ENCODE measurements at places on chromosomes 16 and 17.

GRCh38 chr16:54286366-54287130, at the start of gene IRX3:
IRX3 (minus strand) TSS chr16:54286787; CDS start chr16:54286050, 737 bp downstream.
- DNase-seq, result peak; percentile 67

DNA sequence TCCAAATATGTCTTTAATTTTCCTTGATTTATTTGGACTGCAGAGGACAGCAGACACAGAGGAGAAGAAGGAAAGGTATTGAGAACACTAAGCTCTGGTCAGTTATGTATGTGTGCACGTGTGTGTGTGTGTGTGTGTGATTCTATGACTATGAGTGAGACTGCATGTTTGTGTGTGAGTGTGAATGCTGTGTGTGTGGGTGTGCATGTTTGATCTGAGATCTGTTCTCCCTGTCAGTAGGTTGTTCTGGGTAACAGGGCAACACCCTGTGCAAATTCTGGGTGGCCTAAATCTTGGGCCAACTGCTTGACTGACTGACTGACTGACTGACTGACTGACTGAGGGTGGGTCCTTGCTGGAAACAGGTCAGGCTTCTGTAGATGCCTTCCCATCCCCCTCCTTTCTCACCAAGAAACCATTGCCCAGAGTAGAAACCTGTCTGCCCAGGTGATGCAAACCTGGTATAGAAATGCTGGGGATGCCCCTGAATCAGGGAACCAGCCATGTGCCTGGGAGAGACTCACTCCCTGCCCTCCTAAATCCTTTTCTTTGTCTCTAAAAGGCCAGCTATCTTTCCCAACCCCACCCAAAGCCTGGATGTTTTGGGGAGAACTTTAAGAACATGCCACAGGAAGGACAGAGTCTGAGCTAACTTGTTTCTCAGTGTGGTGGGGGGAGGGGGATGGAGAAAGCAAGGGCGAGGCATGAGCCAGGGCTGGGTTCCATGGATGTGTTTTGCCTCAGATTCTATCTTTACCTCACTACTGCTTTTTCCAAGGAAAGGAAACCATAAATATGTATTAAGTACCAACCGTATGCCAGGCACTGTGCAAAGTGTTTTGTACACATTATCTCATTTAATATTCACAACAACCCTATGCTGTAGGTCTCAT, 4.5 kb upstream of the NR1D1 start:
- no peak for DNase-seq

DNA sequence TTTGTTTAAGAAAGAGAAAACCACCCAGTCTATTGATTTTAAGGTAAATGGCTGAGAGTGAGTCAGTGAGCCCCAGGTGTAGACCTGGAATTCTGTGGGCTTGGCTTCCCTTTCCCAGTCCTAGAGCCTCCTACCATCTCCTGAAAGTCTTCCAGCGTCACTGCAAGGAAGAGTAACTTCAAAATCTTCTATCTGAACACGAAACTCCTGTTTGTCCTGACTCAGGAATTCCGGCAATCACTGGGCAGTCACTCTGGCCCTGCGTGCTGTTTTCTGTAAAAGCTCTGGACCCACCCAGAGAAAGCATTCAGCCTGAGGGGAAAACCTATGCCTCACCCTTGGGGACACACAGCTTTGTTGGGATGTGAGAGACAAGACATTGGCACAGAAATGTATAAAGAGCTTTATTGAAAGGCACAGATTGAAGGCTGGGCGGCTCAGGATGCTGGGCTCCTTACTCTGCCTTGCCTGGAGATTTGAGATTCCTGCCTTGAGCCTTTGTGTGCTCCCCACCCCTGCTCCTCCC, 15.9 kb downstream of the MINK1 start:
- DNase-seq, result no peak

DNA sequence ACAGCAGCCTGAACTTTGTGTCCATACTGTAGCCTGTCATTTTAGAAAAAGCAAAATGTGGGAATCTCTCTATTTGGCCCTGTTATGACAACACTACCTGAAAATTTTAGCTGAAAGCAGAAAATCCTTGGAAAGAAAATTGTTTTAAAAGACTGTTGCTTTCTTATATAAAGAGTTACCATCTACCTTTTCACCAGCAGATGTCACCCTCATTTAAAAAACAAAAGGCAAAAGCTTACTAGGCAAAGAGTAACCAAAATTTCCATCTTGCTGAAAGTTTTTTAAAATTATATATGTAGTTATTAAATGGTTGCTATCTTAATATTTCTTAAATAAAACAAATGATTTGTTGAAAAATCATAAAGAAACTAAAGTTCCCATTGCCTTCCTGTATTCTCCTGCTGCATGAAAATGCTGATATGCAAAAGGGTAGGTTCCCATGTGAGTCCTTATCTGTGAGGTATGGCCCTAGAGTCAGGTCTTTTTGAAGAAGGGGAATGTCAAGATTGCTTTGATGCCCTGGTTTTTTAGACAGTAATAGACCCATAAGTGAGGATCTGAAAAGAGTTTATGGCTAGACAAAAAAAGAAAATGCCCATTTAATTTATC, 61.0 kb downstream of the TNRC6C start:
- DNase-seq, result peak; percentile 38

GRCh38 chr17:81250286-81251093, 11.4 kb downstream of the NDUFAF8 start:
- DNase-seq, result no peak

GRCh38 chr16:79844603-79845002, 244.1 kb upstream of the MAF start:
- DNase-seq, result no peak

GRCh38 chr17:45129426-45129939, 2.8 kb downstream of the PLCD3 start:
- DNase-seq, result peak; percentile 32

DNA sequence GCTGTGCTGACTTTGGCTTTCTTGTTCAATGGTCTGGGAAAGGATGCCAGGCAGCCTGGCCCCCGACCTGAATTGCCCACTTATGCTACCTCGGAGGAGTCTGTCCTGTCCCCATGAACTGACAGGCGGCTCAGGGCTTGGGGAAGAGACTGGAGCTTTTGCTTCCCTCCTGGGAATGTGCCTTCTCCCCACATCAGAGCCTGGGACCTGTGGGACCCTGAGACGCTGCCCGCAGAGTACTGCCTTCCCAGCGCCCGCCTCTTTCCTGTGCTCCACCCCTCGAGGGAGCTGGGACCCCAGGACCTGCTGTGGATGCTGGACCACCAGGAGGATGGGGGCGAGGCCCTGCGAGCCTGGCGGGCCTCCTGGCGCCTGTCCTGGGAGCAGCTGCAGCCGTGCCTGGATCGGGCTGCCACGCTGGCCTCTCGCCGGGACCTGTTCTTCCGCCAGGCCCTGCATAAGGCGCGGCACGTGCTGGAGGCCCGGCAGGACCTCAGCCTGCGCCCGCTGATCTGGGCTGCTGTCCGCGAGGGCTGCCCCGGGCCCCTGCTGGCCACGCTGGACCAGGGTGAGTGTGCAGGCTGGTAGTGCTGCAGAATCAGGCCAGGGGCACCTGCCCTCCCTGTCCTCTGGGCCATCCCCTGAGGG, 18.5 kb downstream of the FCSK start:
- no peak for DNase-seq

GRCh38 chr17:50130559-50131305, 772 bp upstream of the SAMD14 start:
- DNase-seq, result no peak

DNA sequence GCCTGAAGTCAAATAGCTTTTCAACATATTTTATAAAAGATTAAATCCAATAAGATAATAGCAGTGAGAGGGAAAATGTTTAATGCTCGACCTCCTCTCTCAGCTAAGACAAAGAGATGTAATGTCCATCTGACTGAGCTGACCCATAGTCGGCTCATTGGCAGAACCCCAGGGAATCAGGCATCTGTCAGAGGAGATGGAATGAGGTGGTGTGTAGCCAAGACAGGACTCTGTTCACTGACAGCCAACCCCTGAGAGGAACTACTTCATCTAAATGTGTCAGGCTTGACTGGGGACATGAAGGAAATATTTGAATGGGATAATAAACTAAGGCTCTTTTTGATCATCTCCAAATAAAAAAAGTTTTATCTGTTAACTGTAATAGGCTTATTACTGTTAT, 188.0 kb downstream of the CDH11 start:
- DNase-seq, result no peak

DNA sequence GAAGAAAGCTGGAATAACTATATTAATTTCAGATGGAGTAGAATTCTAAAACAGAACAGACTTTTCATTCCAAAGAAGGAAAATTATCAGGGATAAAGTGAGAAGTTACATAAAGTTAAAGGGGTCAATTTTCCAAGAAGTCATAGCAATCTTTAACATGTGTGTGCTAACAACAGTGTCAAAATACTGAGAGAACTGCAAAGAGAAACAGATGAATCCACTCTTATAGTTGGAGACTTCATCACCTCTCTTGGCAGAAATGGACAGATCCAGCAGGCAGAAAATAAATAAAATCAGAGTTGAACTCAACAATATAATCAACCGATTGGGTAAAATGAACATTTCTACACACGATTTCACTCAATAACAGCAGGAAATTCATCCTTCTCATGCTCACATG, 5.4 kb downstream of the ABCA9 start:
- no peak for DNase-seq

DNA sequence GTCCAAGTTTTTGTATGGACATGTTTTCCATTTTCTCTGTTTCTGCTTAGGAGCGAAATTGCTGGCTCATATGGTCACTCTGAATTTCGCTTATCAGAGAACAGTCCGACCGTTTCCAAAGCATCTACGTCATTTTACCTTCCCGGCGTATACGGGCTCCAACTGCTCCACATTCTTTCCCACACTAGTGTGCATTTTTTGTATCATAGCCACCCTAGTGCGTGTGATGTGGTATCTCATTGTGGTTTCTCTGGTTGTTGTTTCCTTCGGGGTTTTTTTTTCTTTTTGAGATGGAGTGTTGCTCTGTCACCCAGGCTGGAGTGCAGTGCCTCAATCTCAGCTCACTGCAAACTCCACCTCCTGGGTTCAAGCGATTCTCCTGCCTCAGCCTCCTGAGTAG, 31.0 kb upstream of the BHLHA9 start:
- no peak for DNase-seq

- no peak for DNase-seq
Measured at GRCh38 chr17:40464392-40464855, 21.2 kb downstream of the IGFBP4 start.

DNA sequence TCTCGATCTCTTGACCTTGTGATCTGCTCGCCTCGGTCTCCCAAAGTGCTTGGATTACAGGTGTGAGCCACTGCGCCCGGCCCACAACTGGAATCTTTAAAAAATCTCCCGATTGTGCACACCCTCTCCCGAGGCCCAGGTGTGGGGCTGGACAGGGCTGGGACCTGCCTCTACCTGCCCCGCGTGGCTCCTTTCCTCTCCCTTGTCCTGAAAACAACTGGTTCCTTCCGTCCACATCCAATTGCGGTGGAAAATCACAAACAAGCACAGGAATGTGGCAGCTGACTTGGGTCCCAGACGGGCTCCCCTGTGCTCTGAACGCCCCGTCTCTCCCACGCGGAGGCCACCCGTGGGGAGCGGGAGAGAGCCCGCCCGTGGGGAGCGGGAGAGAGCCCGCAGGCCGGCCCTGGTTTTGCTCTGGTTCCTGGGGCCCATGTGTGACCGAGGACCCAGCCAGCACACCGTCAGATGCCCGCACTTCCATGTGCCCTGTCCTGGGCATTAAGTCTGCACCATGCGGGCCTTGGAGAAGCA, 3.0 kb upstream of the TMEM204 start:
- DNase-seq, result no peak

GRCh38 chr17:8272421-8272820, 16.0 kb upstream of the RANGRF start:
- DNase-seq, result no peak

DNA sequence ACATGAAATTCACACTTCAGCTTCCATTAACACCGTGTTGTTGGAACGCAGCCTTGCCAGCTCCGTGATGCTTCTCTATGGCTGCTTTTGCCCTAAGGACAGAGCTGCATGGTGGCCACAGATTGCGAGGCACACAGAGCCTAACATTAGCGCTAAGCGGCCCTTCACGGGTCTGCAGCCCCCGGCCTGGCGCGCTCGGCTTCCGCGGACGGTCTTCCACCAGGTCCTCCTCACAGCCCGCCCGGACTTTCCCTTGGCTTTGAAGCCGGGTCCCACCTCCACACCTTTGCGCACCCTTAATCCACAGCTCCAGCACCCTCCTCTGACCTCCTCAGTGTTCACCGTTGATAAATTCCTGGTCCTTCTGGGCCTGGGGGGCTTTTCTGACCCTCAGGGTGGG, 19.6 kb downstream of the SCGB1C2 start:
- no peak for DNase-seq

- no peak for DNase-seq
Measured at GRCh38 chr17:50918933-50919296, 52.8 kb upstream of the TOB1 start.

DNA sequence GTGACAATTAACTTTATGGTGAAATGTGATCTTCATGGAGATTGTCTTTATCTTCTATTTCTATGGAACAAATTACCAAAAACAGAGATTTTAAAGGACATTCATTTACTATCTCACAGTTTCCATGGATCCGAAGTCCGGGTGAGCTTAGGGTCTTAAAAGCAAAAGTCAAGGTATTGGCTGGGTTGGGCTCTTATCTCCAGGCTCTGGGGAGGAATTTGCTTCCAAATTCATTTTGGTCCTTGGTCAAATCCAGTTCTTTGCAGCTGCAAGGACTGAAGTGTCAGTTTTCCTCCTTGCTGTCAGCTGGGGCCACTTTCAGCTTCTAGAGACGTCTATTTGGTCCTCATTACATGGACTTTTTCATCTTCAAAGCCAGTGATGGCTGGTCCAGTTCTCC, 395.8 kb upstream of the MAF start:
- DNase-seq, result no peak

DNA sequence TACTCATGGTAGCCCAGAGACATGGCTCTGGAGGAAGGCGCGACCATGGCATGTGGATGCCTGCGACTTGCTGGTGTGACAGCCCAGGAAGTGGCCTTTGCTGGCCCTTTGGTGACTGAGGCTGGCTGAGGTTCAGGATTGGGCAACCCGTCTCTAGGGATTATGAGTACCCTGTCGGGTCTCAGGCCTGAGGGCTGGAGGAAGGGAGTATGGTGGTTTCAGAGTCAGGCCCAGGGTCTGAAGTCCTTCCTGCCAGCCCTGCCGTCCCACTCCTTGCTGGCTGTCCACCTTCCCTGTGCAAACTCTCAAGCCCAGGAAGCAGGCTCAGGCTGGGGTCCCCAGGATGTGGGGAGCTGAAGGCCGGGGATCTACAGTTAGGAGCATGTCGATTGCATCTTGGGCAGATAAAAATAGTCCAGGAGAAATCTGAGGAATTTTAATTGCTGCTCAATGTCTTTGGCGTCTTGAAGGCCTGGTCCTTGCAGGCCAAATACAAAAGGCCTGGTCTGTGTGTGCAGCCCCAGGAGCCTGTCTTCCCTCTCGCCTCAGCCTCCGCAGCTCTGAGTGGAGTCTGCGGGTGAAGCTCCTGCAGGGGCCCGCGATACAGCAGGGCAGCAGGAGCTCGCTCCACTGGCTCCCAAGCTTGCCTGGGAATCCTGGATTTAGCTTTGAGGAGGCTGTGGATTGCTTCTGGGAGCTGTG, 52.5 kb downstream of the NKD1 start:
- DNase-seq, result no peak

Data from kidney glomerular epithelial cell (primary cell).